ENCODE measurements at places on chromosomes 7 and 10.

DNA sequence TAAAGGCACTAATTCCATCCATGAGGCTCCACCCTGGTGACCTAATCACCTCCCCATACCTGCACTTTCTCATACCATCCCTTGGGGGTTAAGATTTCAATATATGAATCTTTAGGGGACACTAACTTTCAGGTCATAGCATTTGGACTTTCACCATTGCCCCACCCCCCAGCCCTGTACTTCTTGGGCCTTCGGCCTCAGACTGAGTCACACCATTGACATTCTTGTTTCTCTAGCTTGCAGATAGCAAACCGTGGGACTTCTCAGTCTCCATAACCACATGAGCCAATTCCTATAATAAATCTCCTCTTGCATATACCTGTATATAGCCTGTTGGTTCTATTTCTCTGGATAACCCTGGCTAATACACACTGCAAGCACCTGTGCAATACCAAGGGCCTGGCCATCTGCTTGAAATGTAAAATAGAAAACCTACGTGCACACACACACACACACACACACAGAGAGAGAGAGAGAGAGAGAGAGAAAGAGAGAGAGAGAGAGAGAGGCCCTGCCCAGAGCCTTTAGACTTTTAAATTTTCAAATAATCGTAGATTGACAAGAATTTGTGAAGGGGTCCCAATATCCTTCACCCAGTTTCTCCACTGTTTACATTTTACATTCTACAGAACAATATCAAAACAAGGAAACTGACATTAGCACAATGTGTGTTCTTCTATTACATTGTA is 25.3 kb downstream of the ANXA8 start:
- DNase-seq: no peak

DNA sequence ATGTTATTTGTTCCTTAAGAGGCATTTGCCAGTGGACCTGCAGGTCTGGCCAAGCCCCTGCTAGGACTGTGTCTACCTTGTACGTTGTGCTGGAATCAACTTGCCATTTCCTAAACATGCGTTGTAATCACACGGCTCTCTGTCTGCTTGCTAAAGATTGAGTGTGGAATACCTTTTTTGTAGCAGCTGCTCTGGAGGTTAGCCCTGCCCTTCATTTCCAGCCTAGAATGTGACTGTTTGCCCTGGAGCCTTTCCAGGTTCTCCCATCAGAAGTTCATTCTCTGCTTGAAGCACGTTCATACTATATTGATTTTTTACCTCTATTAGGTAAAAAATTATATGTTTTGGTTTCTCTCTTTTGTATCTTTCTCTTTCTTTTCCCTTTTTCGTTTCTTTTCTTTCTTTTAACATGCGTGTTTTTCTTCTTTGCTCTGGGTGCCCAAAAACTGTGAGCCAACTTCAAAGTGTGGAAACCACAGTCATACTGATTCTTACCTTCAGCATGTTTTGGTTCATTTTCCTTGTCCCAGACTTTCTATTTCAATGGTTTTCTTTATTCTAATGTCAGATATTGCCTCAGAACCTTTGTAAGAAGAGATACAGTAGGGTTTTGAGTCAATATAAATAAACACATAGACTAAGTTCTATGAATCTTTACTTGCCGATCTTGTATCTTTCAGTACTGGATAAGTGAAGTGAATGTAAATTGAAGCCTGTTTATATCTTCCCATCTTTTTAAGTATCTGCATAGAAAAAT is 111.9 kb upstream of the RPA3 start:
- no peak for DNase-seq

DNA sequence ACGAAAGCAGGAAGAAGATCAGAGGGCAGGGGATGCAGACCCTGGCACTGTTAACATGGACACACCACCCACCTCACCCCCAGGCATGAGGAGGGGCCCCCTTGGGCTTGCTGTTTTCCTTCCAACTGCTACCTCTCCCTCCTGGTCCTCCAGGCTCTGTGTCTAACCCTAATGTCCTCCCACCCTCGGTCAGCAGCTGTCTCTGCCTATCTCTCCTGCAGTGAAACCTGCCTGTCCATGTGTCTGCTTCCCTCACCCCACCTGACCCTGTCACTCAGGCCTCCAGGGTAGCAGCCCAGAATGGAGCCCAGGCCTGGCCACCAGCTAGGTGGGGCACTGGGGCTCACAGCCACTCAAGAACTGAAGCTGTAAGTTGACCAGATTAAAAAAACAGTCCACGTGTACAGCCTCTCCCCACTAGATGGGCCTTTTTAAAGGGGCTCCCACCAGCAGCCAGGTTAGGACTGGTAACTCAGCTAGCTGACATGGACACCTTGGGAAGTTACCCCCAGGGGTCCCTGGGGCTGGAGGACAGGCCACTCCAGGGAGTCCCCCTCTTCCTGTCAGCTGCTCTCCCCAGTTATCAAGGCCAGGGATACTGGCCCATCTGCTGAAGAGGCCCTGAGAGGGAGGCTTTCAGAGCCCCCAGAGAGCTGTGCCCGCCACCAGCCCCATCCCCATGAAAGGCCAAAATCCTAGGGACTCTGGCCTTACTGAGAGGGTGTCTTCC is 1.5 kb downstream of the SMARCD3 start:
- DNase-seq: no peak

DNA sequence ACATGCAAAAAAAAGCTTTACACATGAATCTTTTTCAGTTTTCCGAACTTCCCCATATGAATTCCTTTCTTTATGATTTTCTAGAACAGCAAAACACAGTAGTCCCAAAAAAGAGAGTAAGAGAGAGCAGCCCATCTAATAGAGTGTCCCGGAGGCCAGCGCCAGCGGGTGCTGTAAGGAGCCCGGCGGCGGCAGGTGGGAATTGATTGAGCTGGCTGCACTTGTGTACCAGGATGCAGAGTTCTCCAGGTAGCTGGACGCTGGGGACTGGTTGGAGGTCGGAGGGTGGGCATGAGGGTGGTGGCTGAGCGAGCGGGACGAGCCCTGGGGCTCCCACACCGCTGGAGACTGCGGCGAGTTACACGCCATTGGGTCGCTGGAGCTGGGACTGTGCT is 4.0 kb downstream of the DLX5 start:
- DNase-seq: no peak

DNA sequence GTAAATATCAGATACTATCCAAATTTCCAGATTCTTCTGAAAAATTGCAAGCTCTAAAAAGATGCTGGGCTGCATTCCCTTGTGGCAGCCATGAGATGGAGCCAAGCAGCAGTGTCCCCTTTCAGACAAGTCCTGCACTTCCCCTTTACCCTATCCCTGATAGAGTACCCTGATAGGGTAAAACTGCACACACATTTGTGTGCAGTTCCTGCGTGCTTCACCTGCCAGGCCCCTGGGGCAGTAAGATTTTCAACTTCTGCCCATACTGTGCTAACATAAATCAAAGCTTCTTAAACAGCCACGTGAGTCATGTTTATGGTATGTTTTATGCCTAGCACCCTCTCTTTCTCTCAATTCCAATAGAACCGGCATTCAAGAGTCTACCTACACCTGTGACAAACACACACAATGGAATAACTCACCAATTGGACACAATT is 52.2 kb downstream of the IFIT5 start:
- no peak for DNase-seq

- DNase-seq: no peak
Observed at GRCh38 chr7:11203683-11204082, 230.0 kb downstream of the PHF14 start.

- DNase-seq: no peak
Observed at GRCh38 chr10:30553018-30553625, 76.4 kb downstream of the LYZL2 start.

DNA sequence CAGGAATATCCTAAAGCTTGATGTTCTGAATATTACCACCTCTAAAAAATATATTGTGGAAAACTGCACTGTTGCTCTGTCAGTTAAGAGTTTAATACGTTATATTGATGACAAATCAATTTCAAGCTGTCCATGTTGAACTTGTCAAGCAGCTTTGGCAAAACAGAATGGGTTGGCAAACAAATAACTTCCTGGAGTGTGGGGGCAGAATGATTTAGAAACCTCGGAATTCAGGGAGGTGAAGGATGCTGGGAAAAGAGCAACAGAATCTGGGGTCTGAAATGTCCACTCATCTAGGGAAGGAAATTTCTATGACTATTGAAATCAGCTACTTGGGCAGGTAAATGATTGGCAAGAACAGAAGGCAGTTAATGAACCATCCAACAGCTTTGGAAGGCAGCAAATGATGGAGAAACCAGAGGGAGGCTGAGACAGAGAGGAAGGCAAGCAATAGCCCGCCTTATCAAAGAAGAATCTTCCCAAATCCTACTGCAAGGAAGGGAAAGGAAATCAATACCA is 95.1 kb upstream of the PALS2 start:
- no peak for DNase-seq

DNA sequence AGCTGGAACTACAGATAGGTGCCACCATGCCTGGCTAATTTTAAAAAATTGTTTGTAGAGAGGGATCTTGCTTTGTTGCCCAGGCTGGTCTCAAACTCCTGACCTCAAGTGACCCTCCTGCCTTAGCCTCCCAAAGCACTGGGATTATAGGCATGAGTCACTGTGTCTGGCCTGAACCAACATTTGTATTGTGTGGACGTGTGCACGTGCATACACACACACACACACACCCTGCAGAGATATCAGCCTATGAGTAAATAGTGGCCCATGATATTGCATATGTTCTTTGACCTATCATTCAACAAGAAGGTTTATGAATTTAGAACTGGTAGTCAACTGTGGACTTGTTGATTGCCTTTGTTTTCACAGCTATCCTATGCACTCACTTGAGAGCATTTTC is 161.6 kb downstream of the BAMBI start:
- DNase-seq: no peak

DNA sequence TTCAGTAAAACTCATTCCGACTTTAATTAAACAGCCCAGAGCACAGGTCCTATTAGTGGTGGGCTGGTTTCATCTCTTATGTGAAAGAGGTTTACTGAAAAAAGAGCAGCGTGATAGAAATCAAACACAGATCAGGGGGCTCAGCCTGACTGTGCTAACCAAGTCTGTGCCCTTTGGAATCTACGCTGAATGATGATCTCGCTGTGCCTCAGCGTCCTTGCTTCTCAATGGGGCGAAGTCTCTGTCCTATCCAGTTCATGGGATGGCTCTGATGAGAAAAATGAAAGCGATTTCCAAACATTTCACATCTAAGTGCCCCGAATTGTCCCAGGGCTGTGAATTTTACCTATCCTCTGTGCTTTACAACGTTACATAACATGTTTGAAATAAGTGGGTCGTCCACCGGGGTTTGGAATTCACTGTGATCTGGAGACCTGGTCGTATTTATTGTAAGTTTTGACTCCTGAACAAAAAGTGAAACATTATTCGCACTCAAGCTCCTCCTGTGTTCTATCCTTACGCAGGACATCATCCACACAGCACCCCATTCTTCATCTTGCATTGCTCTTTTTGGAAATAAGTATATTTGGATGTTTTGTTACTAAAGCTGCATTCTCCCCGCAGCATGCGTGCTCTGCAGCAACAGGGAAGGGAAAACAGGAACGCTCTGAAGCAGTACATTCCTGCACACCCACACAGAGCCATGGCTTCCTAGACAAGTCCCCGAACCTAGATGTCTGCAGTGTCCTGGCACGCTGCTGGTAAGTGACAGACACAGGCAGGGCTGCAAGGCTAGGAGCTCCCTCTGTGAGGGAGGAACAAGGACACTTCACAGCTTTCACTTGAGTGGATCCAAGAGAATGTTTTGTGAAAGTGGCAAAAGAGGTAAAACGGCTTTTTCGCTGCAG is 83.5 kb downstream of the SLC37A3 start:
- no peak for DNase-seq

DNA sequence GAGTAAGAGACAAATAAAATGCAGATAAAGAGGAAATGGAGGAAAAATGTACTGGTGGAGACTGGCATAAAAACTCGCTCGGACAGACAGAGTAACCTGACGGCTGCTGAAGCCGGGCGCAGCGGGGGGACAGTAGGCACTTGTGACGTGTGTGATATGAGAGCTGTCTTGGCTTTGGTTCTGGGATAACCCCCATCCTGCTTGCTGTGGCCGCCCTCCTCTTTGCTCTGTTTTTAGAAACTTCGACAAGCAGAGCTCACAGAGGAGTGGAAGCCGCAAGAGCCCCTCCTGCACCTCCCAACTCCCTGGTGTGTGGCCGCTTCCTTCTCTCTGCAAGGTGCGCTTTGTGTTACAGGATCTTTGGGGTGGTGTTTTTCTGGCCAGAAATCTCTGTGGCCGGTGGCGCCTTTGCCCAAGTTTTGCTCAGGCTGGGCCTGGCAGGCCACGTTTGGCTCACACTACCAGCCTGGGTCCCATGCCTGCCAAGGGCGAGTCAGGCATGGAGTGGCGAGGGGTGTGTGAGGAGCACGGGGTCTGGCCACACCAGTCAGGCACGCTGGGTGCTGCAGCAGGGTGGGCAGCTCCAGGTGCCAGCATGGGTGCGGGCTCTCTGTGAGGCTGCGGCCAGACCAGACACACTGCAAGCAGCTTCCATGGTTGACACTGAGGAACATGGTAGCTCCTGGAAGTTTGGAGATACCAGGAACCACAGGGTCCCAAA is 268.0 kb downstream of the DNAJB6 start:
- no peak for DNase-seq

DNA sequence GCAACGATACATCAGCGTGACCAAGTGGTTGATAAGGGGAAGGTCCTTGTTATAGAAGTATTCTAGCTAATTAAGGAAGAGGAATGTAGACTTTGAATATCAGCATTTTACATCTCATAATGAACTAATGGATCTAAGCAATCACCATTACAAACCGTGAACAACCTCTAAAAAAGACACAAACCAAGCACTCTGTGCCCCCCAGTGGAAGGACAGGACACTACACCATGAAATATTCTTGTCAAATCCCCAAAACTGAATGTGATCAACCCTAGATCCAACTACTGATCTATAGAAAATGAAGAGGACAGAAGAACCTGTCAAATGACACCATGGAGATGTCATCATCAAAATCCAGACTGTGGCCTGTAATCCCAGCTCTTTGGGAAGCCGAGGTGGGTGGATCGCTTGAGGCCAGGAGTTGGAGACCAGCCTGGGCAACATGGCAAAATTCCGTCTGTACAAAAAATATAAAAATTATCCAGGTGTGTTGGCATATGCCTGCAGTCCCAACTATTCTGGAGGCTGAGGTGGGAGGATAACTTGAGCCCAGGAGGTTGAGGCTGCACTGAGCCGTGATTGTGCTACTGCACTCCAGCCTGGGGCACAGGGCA is 111.3 kb upstream of the CARD11 start:
- DNase-seq: no peak

- no peak for DNase-seq
Observed at GRCh38 chr7:25863005-25863728, 288.8 kb upstream of the NFE2L3 start.

GRCh38 chr7:16935341-16935735 is 53.6 kb upstream of the AGR3 start:
- DNase-seq: no peak

GRCh38 chr10:44395396-44395795 is 10.5 kb upstream of the CXCL12 start:
- DNase-seq: no peak

GRCh38 chr7:114956702-114957101 is 34.8 kb downstream of the MDFIC start:
- no peak for DNase-seq

DNA sequence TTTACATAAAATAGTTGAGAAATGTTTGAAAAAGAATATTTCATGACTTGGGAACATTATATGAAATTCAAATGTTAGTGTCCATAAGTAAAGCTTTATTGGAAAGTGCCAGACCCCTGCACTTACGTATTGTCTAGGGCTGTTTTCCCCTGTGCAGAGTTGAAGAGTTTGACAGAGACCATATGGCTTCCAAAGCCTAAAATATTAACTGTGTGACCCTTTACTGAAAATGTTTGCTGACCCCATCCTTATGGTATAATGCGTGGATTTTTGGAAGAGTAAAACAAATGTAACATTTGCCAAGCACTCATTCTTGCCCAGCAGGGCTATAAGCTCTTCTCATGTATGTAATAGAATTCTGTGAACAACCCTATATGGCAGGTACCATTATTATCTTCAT is 40.1 kb upstream of the RAB18 start:
- no peak for DNase-seq

All from spinal cord (tissue), 10 donors.